Muscle of back (tissue), 13 donors: ENCODE measurements at places on chromosomes 6 and 20. TPM values are rescaled to one million over a fixed set of nuclear protein-coding genes. Genes with fewer than 3 reads are reported as not detected.

DNA sequence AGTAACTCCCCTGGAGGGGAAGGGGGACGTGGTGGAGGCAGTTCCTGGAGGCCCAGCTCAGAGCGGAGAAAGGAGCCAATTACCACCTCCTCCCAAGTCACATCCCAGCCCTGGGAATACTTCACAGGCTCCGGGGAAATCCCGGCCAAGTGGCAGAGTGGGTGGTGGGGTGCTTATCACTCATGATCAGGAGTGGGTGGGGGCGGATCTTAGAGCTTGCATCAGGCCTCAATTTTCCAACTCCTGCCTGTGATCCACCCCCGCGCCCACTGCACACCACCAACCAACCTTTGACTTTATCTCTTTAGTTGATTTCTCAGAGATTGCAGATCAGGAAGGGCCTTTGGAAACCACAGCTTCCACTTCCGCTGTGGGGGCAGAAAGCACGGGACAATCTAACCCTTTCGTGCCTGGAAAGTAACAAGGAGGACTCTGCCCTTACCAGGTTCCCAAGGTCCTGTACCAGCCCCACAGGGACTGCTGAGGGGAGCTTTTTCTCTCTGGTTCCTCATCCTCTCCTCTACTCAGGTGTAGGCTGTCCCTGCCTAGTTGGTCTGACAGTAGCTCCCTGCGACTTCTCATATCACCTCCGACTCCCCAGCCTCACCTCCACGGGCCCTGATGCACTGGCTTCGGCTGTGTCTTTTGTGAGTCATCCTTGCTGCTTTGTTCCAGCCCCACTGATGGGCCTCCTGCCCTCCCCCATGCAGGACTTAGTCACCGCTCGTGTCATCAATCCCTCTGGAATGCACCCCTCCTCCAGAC is 24.9 kb upstream of the IER3 start:
- no peak for DNase-seq

GRCh38 chr20:16942756-16943155 is 194.6 kb downstream of the OTOR start:
- DNase-seq, result no peak

GRCh38 chr6:167247814-167248595 is 43.1 kb upstream of the UNC93A start:
- DNase-seq, result no peak

- DNase-seq, result no peak
Measured at GRCh38 chr6:157230910-157231309, 92.4 kb downstream of the TMEM242 start.

Gene TRIM38
- polyA plus RNA-seq, result 4.2 TPM

DNA sequence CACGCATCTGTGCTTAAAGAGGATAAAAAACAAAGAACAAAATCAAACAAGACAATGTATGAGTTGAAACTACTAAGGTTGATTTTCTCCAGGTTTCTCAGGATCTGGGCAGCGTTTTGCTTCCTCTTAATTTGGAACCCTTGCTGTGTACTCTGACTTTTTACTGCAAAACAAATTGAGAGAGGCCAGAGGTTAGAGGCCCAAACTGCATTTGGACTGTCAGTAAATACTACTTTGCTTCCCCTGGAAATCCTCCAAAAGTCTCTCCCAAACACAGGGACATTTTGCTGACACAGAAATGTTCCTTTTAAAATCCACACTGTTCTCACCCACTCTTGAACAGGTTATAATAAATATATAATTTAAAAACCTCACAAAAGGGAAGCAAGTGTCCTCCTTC is 1.1 kb downstream of the ARG1 start:
- no peak for DNase-seq

GRCh38 chr6:7111095-7111690 is 3.4 kb downstream of the RREB1 start:
- no peak for DNase-seq

- no peak for DNase-seq
Measured at GRCh38 chr20:47865912-47866311, 80.6 kb upstream of the SULF2 start.

DNA sequence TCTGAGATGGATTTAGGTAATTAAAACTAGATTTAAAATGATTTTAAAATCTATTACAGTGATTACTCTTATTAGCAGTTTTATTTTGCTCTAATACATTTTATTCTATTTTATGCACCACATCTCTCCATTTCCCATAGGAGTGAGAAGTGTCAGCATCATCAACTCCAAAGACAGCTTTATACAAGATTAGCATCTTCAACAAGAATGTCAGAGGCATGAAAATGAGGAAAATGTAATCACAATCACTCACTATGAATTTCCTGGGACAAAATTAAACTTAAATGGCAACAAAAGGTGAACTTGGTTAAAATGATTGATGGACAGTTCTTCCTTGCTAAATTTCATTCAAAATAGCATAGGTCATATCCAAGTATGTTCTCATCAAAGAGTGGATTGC is 19.8 kb downstream of the HDGFL1 start:
- no peak for DNase-seq

GRCh38 chr6:159727717-159728445 is 575 bp downstream of the WTAP start:
- peak; percentile 22 for DNase-seq
